ENCODE measurements at places on chromosomes 1 and 21.

- no peak for DNase-seq
Measured at GRCh38 chr1:65065524-65066418, 82.2 kb upstream of the AK4 start.

GRCh38 chr1:231800108-231800507, 173.5 kb downstream of the DISC1 start:
- DNase-seq: peak; percentile 38

DNA sequence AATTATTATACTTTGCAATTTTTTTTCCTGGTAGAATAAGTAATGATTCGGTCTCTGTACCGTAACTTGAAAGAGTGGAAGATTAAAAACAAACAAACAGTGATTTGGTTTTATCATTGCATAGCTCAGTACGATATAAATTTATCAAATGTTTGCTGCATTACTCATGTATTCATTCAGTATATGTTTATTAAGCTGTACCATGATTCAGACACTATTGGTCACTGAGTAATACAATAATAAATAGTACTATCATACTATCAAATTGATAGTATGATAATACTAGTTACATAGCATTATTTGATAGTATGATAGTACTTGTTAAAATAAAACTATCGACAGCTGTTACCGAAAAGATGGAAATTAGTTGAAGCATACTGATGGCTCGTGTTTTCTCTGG, 12.1 kb downstream of the CENPF start:
- DNase-seq: no peak

- DNase-seq: peak; percentile 59
Measured at GRCh38 chr1:203038217-203038741, 12.0 kb downstream of the PPFIA4 start.

GRCh38 chr1:110200666-110201065, 9.4 kb upstream of the KCNC4 start:
- DNase-seq: peak; percentile 39

DNA sequence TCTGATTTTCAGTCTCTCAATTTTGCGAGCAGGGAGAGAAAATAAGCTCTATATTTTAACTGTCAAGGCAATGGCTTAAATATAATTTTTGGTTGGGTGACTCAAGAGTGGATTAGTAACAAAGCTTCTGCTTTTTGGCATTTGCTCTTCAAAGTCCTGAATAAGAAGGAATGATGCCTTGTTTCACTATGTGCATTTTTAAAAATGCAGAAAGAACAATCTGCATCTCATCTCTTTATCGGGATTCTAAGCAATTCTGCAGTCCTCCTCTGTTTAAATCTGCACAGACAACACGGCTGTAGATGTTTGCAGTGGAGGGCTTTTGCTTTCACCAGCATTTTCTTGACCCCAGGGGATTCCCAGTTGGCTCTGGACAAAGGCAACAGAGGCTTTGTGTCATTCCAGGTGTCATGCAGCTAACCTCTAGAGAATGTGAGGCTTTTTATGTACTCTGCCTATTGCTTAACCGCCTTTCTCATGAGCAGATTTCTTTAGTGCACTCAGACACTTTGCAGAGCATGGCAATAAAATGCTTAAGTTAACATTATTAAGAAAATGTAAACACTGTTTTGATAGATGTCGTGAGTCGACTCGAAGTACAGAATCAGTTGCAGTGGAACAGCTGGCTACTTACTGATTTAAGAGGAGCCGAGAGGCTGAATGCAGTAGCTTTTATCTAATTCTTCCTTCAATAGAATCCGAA, 783.2 kb upstream of the NEGR1 start:
- DNase-seq: no peak

DNA sequence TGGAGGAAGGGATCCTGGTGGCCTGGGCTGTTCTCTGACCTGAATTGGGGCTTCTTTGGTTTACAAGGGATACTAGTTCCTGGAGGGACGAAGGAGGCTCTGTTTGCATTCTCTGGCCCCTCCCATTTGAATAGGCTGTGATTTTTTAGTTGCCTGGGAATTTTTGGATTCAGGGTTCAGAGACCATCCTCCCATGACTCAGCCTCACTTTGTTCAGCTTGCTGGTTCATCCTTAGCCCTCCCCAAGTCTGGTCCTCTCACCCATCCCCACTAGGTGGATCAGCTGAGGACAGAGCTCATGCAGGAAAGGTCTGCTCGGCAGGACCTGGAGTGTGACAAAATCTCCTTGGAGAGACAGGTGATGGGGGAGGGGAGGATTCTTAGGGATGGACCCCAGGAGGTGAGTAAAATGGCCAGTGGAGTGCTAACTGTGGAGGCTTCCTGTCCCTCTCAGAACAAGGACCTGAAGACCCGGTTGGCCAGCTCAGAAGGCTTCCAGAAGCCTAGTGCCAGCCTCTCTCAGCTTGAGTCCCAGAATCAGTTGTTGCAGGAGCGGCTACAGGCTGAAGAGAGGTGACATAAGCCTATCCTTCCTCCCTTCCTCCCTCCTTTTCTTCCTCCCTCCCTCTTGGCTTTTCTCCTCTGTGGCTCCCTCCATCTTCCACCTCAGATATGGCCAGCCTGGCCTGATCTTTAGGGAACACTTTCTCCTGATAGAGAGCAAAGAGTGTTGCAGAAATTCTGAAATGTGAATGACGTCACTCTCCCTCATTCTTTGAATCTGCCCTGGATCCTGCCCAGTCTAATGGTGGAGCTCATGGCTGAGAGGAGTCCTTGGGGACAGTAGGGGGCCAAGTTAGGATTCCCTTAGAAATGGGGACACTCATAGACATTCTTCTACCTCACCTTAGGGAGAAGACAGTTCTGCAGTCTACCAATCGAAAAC, 4.5 kb upstream of the TUFT1 start:
- peak; percentile 34 for DNase-seq

GRCh38 chr1:174939775-174940545, 59.8 kb upstream of the CACYBP start:
- DNase-seq: no peak

DNA sequence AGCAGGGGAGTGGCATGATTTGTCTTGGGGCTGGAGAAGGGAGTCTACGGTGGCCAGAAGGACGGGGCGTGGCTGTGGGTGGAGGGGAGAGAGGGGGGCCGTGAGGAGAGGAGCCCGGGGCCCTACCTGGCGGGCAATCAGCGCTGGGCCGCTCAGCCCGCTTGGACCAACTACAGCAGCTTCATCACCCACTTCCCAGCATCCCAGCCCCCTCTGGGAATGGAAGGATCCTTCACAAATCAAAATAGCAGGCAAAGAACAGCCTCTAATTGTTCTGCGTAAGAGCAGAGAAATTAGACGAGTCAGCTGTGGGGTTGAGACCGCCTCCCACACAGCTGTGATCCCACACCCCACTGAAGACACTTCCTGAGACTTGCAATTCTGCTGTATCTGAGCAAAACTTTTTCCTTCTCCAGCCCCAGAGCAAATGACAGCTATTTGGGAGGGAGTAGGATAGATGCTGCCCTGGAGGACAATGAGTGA, 43.5 kb downstream of the OPRD1 start:
- DNase-seq: no peak

DNA sequence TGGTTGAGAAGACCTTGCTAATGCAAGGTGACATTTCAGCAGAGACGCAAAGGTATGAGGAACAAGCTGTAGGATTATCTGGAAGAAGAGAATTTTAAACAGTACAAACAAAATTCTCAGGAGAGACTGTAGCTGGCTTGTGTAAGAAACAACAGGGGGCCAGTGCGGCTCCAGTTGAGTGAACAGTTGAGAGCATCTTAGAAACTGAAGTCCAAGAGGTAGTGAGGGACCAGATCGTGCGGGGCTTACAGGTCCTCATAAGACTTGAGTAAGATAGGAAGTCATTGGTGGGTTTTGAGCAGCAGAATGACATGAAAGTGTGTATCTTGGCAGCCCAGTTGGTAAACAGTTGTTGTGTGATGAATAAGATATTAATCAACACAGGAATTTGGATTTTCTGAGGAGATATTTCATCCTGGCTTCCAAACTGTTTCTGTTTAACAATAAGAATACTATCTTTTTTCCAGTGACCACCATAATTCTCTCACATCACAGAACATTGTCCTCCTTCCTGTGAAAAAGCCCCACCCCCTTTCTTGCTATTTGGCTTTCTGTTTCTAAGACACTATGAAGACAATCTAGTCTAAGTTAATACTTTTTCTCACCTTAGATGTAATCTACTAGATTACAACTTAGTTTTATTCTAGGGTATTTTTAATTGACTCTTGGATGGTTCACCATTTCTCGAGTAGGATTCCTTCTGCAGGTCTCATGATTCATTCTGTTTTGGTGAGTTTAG, 62.4 kb downstream of the SASS6 start:
- no peak for DNase-seq

DNA sequence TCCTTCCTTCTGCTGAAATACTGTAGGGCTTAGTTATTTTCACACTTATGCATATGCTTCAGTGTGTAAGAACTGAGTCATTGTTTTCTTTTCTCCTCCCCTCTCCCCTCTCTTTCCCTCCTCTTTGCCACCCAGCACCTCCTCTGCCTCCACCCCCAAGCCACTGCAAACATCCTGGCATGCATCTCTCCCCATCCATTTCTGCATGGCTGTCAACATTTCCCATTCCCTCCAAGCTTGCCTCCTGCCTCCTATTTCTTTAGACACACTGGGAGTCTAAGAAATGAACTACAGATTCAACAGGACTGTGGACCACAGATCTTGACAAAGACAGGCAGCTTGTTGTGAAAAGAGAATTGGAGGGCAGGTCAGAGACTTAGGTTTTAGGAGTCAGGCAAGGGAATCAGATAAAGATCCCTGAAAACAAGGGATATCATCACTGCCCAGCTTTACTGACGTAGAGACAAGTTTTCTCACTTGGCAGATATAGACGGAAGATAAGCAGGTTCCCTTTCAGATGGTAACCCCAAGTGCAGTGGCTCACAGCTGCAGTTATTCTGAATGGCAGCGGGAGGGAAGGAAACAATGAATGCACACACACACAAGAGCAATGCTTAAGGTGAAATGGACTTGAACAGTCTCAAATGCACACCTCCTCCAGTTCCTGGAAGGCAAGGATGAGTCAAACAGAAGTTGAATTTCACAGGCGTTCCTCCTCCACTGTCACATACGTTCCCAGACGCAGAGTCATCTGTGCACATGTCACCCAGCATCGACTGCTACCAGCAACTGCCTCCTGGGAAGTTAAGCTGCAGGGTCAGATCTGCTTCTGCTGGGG, 56.1 kb downstream of the HIVEP3 start:
- DNase-seq: peak; percentile 96

DNA sequence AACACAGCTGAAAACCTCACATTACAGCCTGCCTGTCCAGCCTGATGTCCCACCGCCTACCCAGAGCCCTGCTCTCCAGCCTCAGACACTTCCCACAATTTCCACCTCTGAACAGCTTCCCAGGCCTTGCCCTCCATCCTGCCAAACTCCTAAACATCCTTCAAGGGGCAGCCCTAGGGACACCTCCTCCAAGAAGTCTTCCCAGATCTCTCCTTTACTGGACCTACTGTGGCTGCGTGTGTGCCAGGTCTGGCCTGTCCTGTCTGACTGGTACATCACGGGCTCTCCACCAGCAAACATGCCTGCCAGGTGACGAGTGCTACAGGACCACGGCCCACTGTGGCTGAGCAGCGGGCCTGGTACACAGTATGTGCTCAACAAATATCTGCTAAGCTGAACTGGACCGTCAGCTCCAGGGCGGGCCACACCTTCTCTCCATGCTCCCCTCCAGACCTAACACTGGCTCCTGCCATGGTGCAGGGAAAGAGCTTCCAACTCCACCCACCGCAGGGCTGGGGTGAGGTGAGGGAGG, 28.8 kb downstream of the CHD5 start:
- no peak for DNase-seq

DNA sequence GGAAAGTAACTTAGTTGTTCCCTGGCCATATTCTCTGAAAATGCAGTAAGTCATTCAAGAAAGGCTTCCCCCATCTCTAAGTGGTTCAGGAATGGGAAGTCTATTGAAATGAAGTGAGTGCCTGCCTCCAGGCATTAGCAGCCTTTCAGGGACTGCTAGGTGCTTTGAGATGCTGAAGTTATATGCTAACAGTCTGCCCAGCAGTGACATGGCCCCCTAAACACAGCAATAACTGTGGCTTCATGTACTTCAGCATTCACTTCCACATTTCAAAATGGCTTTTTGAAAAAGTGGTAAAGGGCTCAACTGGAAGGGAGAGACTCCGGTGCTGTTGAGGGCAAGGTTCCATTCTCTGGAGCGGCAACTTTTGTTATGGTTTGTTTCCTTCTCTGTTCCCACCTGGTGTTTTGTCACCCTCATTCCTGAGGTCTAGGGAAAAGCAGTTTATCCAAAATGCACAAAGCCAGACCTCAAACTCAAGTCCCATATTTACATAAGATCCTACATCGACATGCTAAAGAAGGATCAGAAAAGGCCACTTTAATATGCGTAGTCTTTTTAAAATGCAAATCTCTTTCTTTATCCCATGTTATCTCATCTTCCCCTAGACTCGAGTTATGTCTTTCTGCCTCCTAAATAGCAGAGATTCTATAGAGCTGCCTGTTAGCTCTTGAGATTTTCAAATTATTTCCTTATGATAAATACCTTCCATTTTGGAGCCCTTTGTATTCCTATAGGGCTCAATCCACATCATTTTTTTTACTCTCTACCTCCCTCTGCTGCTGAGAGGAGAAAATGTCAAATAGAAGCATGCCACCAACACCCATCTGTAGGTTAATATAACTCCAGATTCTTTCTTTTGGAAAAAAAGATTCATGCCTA, 34.2 kb upstream of the LRRC8C start:
- peak; percentile 40 for DNase-seq

DNA sequence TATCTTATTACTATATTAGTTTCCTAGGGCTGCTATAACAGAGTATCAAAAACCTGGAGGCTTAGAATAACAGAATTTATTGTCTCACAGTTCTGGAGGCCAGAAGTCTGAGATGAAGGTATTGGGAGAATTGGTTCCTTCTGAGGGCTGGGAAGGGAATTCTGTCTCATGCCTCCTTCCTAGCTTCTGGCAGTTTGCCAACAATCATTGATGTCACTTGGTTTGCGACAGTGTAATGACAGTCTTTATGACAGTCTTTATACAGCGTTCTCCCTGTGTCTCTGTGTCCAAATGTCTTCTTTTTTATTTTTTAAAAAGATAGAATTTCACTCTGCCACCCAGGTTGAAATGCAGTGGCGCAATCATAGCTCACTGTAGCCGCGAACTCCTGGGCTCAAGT, 15.8 kb upstream of the CENPF start:
- DNase-seq: no peak

DNA sequence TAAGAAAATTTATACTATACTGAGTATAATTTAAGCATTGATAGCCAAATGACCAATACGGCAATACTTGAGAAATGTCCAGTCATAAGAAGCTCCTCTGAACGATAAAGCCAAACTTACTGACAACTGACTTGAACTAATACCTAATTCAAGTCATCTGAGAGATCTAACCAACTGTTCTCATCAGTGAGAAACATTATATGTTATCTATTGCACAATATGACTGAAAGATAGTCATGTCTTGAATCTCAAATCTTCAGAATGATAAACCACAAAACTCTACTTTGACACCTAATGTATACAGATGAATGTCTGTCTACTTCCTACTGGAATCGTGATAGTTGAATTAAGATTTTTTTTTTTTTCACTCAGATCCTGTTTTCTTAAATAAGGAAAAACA, 39.0 kb downstream of the APP start:
- DNase-seq: no peak
